ENCODE measurements at places on chromosomes 11 and 22.

GRCh38 chr11:31649129-31649966, 139.8 kb downstream of the ELP4 start:
- no peak for DNase-seq

DNA sequence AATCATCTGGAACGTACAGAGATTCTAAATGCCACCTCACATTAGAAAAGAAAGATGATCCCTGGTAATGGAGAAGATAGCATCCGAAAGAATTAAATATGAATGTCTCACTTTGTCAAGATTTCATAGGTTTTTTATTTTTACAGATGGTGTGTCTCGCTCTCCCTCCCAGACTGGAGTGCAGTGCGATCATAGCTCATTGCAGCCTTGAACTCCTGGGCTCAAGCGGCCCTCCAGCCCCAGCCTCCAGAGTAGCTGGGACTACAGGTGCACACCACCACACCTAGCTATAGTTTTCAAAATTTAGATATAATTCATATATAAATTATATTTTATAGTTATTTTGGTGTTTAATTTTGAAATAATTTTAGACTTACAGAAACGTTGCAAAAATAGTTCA, 16.7 kb upstream of the SMTN start:
- DNase-seq: no peak

DNA sequence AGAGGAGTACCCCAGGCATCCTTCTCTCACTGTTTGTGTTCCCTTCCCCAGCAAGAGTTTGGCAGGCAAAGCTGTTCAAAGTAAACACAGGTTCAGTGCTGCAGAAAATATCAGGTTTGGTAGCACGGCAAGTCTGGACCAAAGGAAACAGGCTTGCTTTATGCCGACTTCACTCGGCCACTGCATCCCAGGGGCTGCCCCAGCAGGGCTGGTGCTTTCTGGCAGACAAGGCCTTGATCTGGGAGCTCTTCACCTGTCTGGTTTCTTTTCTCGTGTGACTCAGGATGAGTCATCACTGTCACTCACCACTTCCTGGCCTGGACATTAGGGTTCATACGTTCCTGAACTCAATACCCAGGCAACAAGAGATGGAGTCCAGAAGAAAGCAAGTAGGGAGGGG, 52.6 kb upstream of the NAV2 start:
- DNase-seq: no peak

- no peak for DNase-seq
Measured at GRCh38 chr11:97963528-97964331, 1057.0 kb upstream of the CNTN5 start.

DNA sequence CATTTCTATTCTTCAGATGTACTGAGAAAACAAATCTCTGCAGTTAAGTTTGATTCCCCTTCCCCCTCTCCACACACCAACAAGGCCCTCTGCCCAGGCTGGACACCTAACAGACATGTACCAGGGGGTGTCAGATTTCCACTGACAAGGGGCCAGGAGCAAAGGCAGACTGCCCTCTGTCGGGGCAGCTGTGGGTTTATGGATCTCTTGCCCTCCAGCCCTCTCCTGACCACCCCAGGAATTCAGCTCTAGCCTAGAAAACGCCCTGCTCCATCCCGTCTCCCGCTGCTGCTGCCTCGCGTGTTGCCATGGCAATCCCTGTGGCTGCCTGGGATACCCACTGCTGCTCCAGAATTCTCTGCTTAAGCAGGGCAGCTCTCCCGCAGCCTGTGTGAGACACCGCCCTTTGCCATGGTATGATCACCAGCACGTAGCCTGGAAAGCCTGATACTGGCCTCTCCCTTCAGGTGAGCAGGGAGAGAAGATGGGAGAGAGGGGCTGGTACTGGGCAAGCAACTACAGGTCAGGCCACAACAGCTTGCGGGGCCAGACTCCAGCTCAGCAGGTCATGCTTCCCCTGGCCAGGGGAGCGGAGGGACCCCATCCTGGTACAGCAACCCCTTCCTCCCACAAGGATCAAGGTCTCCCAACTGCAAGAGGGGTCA, 41.6 kb downstream of the BUD13 start:
- DNase-seq: peak; percentile 41

DNA sequence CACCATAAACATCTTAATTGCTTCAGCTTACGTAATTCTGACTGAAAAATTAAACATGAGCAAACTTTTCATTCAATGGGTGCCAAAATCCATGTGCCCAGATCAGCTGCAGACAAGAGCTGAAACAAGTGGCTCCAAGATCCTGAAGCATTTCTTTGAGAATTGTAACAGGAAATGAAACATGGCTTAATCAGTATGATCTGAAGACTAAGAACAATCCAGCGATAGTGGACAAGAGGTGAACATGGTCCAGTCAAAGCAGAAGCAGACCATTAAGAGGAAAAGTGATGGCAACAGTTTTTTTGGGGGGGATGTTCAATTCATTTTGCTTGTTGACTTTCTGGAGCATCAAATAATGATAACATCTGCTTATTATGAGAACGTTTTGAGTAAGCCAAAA, 1964.5 kb upstream of the RAG2 start:
- no peak for DNase-seq

GRCh38 chr11:121894581-121894980, 221.4 kb downstream of the BLID start:
- no peak for DNase-seq

GRCh38 chr11:7898666-7899283, 32.3 kb downstream of the OR10A6 start:
- no peak for DNase-seq

GRCh38 chr11:75867778-75868374, 52.9 kb downstream of the UVRAG start:
- no peak for DNase-seq

DNA sequence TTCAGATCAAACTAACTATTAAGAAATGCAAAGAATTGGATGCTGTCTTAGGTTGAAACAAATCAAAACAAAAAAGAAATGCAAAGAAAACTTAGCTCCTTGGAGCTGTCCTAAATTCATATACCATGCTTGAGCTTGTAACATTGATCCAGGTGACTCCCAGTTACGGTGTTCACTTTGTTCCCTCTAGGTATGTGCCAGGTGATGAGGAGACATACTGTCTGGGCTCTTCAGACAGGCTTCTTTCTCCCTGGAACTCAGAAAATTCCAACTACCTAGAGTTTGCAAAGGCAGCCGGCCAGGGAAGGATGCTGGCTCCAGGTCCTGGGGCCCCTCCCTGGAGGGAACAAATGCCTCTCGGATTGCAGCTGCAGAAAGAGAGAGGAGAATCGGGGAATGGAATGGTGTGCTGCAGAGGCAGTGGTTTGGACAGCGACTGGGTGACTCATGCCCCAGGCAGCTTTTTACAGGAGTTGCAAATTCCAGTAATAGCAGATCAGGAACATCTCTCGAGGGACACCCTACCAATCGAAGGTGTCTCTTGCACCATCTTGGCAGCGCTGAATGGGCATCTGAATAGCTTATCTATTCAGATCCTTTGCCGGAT, 12.3 kb upstream of the ASPHD2 start:
- DNase-seq: no peak

- DNase-seq: peak; percentile 52
Measured at GRCh38 chr22:47200273-47201051, 438.0 kb downstream of the TBC1D22A start.

DNA sequence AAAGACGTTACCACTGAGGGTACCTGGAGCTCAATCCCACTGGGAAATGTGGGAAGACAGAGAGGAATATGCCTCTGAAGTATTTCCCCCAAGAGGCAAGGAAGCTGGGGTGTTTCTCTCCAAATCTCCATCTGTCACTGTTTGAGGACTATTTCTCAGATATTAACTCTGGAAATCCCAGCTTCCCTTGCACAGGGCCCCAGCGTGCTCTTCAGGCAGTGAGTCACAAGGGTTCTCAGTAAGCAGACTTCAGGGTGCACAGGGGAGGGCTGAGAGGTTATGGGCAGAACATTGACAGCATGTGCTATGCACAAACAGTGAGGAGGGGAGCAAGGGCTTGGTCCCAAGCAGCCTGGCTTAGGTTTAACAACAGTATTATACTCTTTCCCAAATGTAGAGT, 60.9 kb upstream of the EED start:
- no peak for DNase-seq

GRCh38 chr11:114075891-114076441, 16.5 kb downstream of the ZBTB16 start:
- peak; percentile 65 for DNase-seq

DNA sequence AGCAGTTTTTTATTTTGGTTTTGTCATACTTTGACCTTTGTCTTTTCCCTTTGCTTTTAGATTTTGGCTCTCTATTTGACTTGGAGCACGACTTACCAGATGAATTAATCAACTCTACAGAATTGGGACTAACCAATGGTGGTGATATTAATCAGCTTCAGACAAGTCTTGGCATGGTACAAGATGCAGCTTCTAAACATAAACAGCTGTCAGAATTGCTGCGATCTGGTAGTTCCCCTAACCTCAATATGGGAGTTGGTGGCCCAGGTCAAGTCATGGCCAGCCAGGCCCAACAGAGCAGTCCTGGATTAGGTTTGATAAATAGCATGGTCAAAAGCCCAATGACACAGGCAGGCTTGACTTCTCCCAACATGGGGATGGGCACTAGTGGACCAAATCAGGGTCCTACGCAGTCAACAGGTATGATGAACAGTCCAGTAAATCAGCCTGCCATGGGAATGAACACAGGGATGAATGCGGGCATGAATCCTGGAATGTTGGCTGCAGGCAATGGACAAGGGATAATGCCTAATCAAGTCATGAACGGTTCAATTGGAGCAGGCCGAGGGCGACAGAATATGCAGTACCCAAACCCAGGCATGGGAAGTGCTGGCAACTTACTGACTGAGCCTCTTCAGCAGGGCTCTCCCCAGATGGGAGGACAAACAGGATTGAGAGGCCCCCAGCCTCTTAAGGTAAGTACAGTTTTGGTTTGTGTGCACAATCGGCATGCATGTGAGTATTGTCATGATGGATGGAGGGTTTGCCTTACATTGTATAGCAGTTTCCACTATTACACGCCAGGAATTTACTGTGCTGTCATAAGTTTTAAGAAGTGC, 25.0 kb downstream of the EP300 start:
- DNase-seq: no peak

GRCh38 chr11:125072218-125072960, 9.3 kb downstream of the SLC37A2 start:
- DNase-seq: no peak

DNA sequence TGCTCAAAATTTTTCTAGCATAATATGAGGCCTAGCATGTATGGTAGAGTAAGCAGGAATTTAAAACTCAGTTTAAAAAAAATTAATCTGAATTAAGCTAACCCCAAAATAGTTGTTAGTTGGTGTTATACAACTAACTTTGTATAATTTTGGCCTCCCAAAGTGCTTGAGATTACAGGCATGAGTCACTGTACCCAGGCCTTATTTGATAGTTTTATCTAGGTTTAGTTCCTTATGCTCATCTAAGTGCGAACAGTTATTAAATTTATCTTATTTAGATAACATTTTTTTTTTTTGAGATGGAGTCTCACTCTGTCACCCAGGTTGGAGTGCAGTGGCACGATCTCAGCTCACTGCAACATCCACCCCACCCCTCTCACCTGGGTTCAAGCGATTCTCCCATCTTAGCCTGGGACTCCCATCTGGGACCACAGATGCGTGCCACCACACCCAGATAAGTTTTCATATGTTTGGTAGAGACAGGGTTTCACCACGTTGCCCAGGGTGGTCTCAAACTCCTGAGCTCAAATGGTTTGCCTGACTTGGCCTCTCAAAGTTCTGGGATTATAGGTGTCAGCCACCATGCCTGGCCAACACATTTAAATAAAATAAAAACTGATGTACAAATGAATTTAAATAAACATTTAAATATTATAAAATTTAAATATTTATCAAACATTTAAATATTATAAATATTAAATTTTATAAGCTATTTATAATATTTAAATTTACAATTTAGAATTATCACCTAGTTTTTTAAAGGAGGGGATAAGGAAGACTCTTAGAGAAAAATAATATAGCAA, 7.5 kb downstream of the IL18 start:
- DNase-seq: no peak

GRCh38 chr11:46357483-46357936, 10.2 kb downstream of the DGKZ start:
- DNase-seq: no peak

DNA sequence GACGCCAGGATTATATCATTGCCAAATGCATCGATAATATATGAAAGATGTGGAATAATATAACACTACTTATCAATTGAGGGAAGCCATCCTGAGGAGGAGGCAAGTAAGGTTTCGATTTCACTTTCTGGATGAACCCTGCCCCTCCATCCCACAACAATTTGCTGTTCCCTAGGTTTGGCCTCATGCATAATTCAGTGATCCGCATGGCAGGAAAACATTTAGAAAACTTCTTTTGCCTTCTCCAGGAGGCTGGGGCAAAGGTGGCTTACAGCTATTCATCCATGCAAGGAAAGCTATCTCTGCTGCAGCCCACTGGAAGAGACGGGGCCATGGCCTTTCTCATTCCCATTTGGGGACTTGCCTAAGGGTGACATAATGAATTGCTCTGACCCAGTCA, 489.4 kb upstream of the CADM1 start:
- no peak for DNase-seq

GRCh38 chr11:44257338-44258189, 52.4 kb downstream of the ALX4 start:
- no peak for DNase-seq

DNA sequence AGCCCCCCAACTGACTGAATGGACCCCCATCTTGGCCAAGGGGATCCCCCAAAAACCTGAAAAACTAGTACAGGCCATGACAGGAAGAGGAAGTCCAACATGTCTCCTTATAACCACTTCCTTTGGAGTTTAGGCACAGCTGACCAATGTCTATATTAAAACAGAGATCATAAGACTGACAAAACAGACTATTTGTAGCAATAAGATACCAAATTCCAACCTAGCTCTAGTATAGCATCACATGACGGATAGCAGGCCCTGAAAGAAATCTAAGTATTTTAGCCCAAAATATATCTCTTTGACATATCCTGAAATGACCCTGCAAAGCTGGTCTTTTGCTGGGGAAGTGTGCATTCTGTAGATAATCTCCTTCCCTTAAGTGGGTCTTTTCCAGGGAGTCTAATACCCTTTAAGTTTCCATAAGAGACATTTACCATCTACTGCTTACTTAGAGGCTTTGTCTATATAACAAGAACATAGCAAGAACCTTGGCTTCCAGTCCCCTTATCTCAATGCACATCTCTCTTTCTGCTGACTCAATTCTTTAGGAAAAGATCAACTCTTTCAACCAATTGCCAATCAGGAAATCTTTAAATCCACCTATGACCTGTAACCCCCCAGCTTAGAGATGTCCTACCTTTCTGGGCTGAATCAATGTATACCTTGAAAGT, 34.9 kb upstream of the ACER3 start:
- no peak for DNase-seq

DNA sequence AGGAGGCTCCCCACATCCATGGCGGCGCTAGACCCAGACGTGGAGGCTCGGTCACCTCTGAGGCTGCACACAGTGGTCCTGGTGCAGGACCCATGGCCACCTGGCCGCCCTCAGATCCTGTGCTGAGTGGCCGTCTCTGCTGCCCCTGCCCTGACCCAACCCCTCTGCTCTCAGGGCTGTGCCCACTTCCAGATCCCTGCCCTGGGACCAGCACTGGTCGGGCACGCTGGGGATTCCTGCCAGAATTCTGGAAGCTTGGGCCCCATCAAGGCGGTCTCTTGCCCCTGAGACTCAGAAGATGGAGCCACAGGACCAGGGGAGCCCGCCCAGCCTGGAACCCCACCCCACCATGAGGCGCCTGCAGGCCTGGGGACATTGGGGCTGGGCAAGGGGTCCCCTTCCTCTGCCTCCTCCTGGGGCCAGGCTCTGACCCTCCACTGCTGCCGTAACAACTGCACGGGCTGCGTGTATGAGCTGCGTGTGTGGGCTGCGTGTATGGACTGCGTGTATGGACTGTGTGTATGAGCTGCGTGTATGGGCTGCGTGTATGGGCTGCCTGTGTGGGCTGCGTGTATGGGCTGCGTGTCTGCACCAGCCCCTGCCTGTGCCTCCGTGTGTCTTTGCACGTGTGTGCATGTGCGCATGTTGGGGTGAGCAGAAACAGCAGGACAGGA, 48.7 kb downstream of the IGLL1 start:
- DNase-seq: peak; percentile 71
